Lung microvascular endothelial cell (primary cell): ENCODE measurements at places on chromosomes 16 and 17. TPM values are rescaled to one million over a fixed set of nuclear protein-coding genes. Genes with fewer than 3 reads are reported as not detected.

DNAI2 gene
- not detected in 2 replicates for total RNA-seq

MT1G gene
- not detected in 2 replicates for total RNA-seq

TBC1D3H gene
- total RNA-seq: not detected in 2 replicates

SRL gene
- total RNA-seq: under 0.01 and 0.20 TPM in 2 replicates

CDK5R1 gene
- total RNA-seq: 1.3 and 2.2 TPM in 2 replicates

BICDL2 gene
- total RNA-seq: not detected in 2 replicates

CDT1 gene
- 1.8 and 3.7 TPM in 2 replicates for total RNA-seq

SOCS1 gene
- total RNA-seq: 0.22 and 0.79 TPM in 2 replicates

SLC25A10 gene
- total RNA-seq: 6.7 and 11.8 TPM in 2 replicates

HBM gene
- not detected in 2 replicates for total RNA-seq

CALB2 gene
- not detected in 2 replicates for total RNA-seq

KRT36 gene
- not detected in 2 replicates for total RNA-seq

ZNF213 gene
- 2.8 and 3.2 TPM in 2 replicates for total RNA-seq

RBFOX1 gene
- not detected in 2 replicates for total RNA-seq

TOX3 gene
- not detected in 2 replicates for total RNA-seq

RCVRN gene
- total RNA-seq: not detected in 2 replicates

FTO gene
- total RNA-seq: 28.3 and 46.6 TPM in 2 replicates

LHX1 gene
- not detected in 2 replicates for total RNA-seq
